Esophagus muscularis mucosa (tissue), 4 donors: ENCODE measurements at places on chromosomes 13 and 19. TPM values are rescaled to one million over a fixed set of nuclear protein-coding genes. Genes with fewer than 3 reads are reported as not detected.

DNM2 gene
- total RNA-seq, result 73.6 TPM

- no peak for DNase-seq
These were observed 178.3 kb downstream of the STK24 start for GRCh38 chr13:98398581-98398980.

OLFM4 gene
- not detected for total RNA-seq

DNA sequence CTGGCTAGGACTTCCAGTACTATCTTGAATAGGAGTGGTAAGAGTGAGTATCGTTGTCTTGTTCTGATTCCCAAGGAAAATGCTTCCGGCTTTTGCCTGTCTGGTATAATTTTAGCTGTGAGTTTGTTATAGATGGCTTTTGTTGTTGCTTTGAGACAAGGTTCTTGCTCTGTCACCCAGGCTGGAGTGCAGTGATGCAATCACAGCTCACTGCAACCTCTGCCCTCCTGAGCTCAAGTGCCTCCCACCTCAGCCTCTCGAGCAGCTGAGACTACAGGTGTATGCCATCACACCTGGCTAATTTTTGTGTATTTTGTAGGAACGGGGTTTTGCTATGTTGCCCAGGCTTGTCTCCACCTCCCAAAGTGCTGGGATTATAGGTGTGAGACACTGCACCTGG is 6.1 kb upstream of the ZNF543 start:
- no peak for DNase-seq

DNA sequence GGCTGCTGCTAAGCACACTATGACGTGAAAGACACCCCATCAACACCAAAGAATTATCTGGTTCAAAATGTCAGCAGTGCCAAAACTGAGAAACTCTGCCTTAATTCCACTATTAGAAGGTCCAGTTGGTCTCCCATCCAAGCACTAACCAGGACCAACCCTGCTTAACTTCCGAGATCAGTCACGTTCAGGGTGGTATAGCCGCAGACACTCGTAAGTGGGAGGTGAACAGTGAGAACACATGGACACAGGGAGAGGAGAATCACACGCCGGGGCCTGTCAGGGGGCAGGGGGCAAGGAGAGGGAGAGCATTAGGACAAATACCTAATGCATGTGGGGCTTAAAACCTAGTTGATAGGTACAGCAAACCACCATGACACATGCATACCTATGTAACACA is 83.4 kb downstream of the C13orf42 start:
- DNase-seq, result peak; percentile 55

DNA sequence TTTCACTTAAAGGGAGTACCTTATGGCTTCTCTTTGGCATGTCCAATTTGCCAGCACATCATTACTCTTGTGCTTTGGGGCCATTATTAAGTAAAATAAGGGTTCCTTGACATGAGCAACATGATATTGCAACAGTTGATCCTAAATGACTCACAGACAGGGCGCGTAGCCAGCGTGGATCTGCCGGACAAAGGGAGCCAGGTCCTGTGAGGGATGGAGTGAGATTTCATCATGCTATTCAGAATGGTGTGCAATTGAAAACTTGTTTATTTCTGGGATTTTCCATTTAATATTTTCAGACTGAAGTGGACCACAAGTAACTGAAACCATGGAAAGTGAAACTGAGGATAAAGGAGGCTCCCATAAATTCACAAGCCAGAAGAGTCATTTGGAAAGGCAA is 48.6 kb upstream of the WASF3 start:
- DNase-seq, result no peak

- no peak for DNase-seq
These were observed 1985.7 kb upstream of the PRR20A start for GRCh38 chr13:55155046-55155445.

HIF3A gene
- total RNA-seq, result 98.2 TPM

SLC7A9 gene
- 0.78 TPM for total RNA-seq

DNA sequence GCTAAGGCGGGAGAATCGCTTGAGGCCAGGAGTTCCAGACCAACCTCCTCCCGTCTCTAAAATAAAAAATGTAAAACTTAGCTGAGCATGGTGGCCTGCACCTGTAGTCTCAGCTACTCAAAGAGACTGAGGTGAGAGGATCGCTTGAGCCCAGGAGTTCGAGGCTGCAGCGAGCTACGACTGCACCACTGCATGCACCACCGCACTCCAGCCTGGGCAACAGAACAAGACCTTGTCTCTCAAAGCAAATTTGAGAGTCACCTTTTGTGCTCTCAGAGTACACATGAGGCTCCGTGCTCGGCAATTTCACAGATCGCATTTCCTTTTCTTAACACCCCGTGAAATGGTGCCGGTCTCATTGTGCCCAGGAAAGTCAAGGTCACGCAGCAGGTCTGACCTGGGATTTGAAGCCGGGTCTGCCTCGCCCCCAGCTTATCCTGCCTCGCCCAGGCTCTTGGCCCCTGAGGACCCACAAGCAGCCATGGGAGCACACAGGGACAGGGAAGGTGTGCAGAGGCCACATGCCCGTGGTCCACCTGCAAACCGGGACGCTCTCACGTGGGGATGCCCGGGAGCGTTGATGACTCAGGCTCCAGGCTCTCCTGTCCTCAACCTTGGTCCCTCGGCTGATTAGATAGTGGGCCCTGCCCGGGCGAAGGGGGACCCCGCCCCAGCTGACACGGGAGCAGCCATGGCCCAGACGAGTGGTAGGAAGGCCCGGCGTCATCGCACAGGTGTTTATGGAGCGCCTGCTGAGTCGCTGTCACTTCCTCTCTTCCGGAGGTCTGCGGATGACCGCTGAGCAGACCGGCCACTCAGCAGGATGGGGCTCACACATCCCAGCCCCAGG is 1.1 kb upstream of the SMIM24 start:
- DNase-seq, result no peak

- DNase-seq, result no peak
These were observed 88.6 kb upstream of the MYCBP2 start for GRCh38 chr13:77415253-77416071.

SYNGR4 gene
- total RNA-seq, result not detected

DNA sequence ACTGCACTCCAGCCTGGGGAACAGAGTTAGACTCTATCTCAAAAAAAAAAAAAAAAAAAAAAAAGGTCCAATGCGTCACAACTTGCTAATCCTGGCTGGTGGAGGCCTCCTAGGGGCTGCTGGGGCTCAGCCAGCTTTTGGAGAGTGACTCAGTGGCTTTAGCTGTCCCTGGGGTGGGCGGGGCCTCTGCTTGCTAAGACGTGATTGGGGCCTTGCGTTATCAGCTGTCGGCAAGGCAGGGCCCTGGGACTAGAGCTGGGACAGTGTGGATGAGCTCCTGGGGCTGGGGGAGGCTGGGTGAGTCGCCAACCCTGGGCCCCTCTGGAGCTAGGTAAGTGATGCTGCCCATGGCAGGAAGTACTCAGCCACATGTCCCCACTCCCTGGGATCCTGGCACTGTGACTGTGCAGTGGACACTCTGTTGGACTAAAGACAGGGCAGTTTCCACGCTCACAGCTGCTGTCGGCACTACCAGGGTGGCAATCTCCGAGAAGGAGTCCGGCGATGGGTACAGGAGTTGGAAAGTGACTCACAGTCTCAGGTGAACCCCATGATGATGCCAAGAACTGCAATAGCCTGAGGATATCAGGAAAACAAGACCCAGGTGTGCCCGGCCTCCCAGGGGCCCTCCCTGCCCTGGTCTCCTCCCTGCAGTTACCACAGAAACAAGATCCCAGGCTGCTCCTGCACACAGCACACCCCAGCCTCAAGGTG is 32.2 kb downstream of the F2RL3 start:
- DNase-seq, result no peak

C19orf85 gene
- not detected for total RNA-seq

ZNF582 gene
- 4.6 TPM for total RNA-seq

SULT2B1 gene
- total RNA-seq, result 1.0 TPM

LPAR6 gene
- 8.7 TPM for total RNA-seq

- no peak for DNase-seq
These were observed 2.7 kb downstream of the CCDC9 start for GRCh38 chr19:47258895-47259555.

- no peak for DNase-seq
These were observed 9.5 kb downstream of the SNRNP70 start for GRCh38 chr19:49094505-49095482.

GRCh38 chr19:57348136-57348535 is 2.9 kb upstream of the ZNF304 start:
- no peak for DNase-seq

- no peak for DNase-seq
These were observed 12.0 kb downstream of the HMGB1 start for GRCh38 chr13:30453727-30454126.

- DNase-seq, result no peak
These were observed 703 bp upstream of the TPM4 start for GRCh38 chr19:16075430-16076153.

SCGB2B2 gene
- 0.83 TPM for total RNA-seq

MYBPC2 gene
- not detected for total RNA-seq

- no peak for DNase-seq
These were observed 7.3 kb downstream of the RASAL3 start for GRCh38 chr19:15456871-15457700.

DNA sequence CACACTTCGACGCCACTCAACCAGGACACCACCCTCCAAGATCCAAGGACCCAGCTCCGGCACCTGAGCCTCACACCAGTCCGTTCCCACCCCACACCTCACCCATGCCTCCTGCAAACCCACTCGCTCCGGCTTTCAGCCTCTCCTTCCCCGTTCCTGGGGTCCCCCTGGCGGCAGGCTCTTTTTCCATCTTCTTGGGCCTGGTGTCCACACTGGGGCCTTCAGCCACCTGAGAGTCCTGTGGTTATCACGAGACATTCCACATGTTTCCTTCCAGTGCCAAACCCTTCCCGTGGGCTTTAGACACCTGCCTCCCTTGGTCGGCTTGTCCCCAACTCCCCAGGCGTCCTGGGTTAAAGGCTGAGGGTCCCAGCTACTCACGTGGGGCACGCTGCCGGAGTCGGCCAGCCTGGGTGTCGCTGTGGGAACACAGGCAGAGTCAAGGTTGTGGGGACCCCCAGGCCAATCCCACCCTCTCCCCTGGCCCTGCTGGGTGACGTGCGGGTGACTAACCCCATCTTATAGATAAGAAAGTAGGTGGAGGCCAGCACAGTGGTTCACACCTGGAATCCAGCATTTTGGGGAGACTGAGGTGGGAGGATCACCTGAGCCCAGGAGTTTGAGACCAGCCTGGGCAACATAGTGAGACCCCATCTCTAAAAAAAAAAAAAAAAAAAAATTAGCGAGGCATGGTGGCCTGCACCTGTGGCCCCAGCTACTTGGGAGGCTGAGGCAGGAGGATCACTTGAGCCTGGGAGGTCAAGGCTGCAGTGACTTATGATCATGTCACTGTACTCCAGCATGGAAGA is 1.9 kb downstream of the JSRP1 start:
- no peak for DNase-seq

ZNF844 gene
- total RNA-seq, result 8.3 TPM

DNA sequence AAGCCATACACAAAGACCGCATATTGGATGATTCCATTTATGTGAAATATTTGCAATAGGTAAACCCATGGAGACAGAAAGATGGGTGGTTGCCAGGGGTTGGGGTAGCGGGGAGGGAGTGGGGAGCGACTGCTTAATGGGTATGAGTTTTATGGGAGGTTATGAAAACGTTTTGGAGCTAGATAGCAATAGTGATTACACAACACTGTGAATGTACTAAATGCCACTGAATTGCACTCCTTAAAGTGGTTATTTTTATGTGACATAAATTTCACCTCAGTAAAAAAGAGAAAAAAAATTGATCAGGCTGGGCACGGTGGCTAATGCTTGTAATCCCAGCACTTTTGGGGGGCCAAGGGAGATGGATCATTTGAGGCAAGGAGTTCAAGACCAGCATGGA is 36.6 kb downstream of the GRIK5 start:
- DNase-seq, result no peak

DNA sequence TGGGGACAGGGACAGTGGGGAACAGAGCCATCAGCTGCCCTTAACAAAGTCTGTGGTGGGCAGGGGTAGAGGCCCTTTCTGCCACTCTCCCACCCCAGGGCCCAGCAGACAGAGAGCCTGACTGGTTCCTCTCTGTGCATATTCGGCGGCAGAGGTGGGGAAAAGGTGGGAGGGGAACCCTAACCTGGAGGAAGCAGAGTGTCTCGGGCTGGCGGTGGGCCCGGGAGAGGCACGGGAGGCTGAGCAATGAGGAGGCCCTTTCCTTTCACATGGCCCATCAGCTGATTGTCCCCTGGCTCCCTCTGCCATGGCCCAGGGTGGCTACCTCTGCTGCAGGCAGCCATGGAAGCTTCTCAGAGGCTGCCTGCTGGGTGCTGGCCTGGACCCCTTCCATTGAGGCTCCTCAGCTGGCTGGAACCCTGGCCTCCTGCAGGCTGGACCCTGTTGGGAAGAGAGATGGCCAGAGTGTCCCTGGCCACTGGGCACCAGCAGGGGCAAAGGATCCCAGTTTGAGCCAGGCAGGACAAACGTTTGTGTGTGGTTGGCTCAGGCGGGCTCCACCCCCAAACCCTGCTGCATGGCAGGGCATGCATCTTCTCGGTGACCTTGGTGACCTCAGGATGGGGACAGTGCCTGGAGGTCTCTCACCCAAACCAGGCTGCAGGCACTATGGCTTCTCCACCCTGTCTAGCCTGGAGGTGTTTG is 202.8 kb upstream of the ZNF536 start:
- DNase-seq, result peak; percentile 66

GRCh38 chr13:29281932-29282495 is 313.5 kb downstream of the SLC7A1 start:
- DNase-seq, result no peak

- no peak for DNase-seq
These were observed 736 bp downstream of the GPI start for GRCh38 chr19:34365463-34366401.

DNA sequence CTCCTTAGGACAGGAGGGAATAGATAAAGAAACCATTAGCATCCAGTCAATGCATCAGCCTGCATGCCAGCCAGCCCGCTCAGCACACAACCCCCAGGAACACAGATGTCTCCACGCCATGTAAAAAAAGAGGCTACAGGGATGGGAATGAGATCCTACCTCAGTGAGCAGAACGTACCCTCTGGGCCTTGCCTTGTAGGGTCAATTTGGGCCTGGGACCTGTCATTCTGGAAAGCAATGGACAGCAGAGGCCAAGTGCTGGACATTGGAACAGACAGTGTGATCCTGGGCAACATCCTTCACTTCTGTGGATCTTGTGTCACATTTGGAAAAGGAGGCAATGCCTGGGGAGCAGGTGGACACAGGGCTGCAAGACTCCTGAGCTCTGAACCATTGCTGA is 26.0 kb downstream of the VSTM2B start:
- DNase-seq, result no peak

DNA sequence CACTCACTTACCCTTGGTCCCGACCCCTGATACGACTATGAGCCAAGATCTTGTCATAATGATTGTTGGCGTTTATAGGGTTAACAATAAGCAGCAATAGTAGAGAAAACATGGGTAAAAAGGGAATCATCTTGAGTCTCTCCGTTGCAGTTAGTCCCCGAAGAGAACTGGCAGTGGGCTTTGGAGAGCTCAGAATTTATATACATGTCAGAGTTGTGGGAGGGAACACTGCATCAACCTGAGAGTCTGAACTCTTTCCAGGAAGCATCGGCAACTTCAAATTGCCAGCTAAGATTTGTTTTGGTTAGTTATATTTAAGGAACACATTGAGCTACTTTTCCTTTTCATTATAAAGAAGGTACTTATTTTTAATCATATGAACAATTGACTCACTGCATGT is at the start of gene POSTN:
Gene POSTN (minus strand): TSS at position 172 of the 400 bp plus-strand sequence. CDS start 42 bp downstream, at position 130.
- no peak for DNase-seq

PHLDB3 gene
- 16.2 TPM for total RNA-seq

ZNF492 gene
- total RNA-seq, result under 0.01 TPM

- no peak for DNase-seq
These were observed 25.1 kb downstream of the TMEM161A start for GRCh38 chr19:19113040-19113626.

MRPS12 gene
- total RNA-seq, result 33.2 TPM

- DNase-seq, result no peak
These were observed 10.0 kb downstream of the ZNF383 start for GRCh38 chr19:37227996-37228395.
